RPMI8226 (cell line): ENCODE measurements at places on chromosomes 16 and 17.

DNA sequence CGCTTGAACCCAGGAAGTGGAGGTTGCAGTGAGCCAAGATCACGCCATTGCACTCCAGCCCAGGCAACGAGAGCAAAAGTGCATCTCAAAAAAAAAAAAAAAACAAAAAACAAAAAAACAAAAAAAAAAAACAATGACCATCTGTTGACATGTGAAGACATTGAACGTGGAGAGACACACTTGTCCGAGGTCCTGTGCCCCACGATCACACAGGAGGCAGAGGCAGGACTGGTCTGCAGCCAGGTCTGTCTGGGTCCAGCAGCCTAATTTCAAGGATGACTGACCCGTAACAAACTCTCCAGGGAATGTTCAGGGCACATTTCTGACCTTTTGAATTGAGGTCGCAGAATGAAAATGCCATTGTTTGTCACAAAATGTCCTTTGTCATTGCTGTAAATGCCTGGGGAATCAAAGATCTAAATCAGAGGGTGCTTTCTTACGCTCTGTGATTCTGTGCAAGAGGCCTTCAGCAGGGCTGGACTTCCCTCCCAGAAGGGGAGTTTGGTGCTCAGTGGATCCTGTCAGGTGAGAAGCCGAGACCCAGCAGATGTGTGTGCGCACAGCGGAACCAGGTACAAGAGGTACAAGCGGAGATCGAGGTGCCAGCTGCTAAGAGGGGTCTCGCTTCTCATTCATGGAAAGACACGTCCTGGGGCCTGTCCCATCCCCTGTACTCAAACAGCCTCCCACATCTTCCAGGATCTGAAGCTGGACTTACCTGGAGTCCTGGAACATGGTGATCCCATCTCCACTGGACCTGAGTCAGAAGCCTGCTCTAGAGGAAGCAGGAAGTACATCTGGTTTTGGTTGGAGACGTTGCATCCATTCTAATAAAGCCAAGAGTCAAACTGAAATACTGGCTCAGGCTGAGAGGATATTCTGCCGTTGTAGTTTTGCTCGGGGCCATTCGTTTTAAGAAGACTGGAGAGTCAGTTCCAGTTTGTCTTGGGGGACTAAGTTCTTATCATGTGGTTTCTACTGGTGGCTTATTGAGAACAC is 95.8 kb downstream of the IRF8 start:
- DNase-seq: no peak

- peak; percentile 22 for DNase-seq
Observed at GRCh38 chr17:43669971-43670644, 8.4 kb upstream of the MEOX1 start.

GRCh38 chr16:12026741-12027490 is 50.4 kb downstream of the SNX29 start:
- peak; percentile 97 for DNase-seq

DNA sequence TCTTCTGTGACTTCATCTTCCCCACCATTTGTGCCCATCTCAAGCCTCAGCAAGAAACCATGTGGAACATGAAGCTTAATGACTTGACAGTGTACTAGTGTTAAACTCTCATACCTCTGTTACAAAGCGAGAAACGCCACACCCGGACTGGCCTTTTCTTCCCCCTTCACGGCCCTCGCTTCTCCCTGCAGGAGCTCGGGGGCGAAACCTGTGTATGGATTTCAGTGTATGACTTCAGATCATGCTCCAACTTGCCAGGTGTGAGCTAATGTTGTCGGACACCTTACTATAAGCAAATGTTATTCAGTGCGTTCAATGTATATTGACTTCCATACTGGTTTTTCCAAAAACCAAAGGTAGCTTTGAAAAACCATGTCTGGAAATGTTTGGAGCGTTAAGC is 20.1 kb upstream of the SLC5A11 start:
- DNase-seq: no peak

GRCh38 chr17:75983501-75984181 is 4.6 kb downstream of the TEN1 start:
- no peak for DNase-seq

DNA sequence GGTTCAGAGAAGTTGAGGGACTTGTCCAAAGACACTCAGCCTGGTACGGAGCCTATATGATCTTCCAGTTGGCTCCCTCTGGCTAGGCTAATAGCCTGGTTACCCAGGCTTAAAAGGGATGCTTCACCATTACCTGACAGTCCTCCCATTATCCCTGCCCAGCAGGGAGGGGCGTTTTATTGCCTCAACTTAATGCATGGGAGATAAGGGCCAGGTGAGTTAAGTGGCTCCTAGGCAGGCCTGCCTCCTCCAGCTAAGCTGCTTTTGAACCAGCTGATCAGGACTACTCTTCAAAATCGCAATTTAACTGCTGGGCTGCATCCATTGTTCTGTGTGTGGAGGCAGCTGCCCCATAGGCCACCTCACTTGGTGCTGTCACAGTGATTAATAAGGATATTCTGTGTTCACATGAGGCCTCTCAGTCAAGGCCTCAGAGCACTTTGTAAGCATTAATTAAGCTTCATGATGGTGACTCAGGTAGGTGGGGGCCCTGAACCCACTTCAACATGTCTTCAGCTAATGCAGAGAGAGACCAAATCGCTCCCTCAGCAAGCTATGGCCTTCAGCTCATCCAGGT is 27.9 kb downstream of the SMPD3 start:
- no peak for DNase-seq

DNA sequence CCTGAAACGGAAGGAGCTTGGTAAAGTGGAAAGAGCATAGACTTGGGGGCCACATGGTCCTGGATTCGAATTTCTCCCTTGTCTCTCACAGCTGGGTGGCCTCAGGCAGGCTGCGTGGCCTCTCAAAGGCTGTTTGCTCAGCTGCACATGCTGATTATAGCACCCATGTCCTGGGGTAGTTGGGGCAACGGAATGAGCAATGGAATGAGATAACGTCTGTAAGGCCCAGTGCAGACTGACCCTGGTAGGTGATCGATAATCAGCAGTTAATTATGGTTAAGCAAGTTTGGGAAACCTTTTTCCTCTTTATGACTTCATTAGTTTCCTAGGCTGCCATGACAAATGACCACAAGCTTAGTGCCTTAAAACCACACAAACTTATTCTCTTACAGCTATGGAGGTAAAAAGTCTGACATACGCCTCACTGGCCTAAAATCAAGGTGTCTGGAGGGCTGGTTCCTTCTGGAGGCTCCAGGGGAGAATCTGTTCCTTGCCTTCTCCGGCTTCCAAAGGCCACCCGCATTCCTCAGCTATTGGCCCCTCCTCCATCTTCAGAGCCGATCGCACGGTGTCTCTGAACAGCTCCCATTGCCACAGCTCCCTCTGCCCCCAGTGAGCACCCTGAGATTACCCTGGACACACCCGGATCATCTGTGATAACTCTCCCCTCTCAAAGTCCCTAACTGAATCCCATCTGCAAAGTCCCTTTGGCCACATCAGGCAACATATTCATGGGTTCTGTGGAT is 294.9 kb upstream of the FOXF1 start:
- no peak for DNase-seq

DNA sequence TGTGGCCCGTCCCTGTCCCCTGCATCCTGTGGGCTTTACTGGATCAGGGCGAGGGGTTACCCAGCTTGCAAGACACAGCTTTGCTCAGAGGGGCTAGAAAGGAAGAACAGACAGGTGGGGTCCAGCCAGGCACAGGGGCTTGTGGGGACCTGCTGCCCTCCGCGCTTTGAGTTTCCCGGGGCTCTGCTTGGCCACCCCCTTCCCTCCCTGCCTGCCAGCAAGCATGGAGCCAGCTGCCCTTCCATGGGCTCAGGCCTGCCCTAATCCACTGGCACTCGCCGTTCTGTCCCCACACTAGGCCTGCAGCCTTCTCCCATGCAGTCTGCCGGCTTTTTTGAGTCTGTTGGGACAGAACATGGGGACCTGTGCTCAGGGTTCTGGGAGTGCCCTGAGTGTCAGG is 3.4 kb downstream of the SNN start:
- DNase-seq: no peak

DNA sequence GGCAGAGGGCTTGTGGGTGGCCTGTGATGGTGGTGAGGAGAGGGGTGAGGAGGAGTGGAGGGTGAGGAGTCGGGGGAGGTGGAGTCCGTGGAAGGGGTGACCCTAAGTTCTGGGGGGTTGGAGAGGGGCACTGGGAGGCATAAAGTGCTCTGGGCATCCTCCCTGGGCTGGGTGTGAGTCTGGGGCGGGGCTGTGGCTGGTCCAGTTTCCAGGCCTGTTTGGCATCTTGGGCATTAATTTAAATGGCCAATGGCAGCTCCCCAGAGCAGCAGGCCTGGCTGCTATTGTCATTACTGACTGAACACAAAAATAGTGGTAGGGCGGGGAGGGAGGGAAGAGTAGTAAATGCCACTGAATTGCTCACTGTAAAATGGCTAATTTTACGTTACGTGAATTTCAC is 7.7 kb upstream of the ARHGAP23 start:
- DNase-seq: no peak

GRCh38 chr16:27317738-27318391 is 4.1 kb downstream of the IL4R start:
- DNase-seq: no peak
